Effector CD8-positive, alpha-beta T cell (primary cell): ENCODE measurements at places on chromosomes 1 and 21.

DNA sequence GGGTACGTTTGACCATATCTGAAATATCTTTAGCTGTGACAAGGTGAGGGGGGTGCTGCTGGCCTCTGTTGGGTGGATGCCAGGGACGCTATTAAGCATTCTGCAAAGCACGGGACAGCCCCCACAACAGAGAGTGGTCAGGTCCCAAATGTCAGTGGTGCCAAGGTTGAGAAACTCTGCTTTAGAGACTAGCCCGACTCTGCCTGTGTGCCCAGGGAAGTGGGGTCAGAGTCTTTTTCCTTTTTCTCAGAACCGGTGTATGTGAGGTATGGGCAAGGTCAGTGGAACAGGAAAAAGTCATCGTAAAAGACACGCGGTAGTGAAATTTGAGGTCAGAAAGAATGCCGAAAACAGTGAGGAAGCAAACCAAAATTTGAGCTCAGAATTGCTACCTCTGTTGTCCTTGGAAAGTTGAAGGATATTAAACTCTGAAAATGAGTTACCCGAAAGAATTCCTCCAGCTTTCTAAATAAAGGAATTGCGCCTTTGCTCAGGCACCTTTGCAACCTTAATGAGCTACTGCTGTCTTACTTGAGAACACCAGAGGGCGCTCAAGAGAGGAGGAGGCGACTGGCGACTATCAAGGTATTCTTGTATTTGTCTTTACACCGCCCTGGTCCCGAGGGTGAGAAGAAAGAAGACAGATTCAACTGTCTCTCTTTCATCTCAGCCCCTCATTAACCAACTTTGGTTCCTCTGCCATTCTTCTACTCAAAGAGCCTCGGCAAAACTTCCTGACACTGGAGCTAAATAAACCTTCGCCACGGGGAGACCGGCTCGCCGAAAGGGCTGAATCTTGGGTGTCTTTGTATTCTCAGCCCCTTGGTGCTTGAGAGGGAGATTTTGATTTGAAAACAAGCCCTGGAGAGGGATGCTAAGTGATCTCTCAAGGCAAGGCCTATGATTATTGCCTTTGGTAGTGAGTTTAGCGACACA lies 85.4 kb upstream of the OLIG2 start:
- peak; percentile 13 for DNase-seq

DNA sequence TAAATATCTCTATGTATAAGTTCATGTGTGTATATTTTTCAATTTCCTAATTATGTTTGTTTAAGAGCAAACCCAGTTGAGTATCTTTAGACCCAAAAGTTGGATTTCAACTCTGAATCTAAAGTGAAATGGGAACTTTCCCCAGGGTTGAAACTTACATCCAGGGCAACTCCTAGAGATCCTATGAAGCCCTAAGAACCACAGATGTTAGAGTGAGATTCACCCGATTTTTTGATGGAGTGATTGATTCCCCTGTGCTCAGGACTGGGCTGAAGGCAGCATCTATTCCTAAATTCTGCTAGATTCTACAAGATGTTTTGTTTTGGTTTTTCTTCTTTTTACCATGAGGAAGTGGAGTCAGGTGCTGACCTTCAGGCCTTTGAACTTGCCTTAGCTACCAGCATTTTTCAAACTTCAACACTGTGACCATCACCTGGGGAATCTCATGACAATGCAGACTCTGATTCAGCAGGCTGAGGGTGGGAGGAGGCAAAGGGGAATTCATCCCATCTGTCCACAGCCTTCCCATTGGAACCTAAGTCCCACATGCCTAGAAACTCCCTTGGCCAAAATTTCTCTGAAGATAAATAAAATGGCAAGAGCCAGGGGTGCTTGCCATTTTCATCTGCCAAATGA lies 145.5 kb downstream of the ETS2 start:
- DNase-seq = no peak

- DNase-seq = no peak
Observed at GRCh38 chr1:151739590-151740355, 18.5 kb downstream of the RIIAD1 start.

- DNase-seq = no peak
Observed at GRCh38 chr1:3070644-3071564, 1.9 kb downstream of the PRDM16 start.

DNA sequence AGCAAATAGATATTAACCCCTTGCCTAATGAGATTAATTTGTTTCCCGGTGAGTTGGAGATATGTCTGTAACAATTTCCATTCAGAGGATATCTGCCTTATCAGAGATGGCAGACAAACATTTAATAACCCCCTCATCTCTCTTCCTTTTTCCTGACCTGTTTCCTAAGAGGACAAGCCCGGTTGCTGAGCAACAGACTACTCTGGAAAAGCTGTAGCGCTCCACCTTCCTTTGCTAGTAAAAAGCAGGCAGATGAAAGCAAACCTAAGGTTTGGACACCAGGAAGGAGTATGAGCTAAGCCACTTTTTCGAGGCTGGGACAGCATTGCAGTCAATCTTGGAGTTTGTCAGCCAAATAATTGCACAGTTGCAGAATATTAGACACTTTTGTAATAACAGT lies 82.4 kb downstream of the RGS21 start:
- DNase-seq = no peak

DNA sequence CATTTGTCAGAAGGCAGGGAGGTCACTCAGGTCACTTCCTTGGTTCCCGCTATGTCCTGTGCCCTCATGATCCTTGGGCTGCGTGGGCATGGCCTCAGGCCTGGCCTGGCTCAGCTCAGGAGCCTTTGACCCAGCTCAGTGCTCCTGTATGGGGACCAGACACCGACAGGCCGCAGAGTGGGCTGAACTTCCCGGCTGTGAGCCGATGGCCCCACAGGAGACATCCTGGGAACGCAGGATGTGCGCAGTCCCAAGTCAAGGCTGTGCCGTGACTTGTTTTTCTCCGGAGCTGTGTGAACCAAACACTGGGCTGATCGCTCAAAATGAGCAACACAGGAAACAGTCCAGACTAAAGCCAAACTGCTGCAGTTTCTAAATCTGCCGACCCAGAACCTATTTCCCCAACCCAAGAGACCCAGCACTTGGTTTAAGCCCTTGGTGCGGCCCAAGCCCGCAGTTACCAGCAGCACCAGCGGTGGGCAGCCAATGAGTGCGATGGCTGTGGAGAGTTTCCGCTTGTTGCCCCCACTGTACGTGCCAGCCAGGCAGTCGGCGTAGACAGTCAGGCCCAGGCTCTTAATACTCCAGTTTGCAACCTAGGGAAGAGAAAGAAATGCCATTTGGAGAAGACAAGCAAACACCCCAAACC lies 92.3 kb upstream of the GCLM start:
- no peak for DNase-seq
